Upper lobe of right lung (tissue), 1 donor: ENCODE measurements at places on chromosomes 13 and 19.

GRCh38 chr19:35990771-35991730, 3.9 kb upstream of the SDHAF1 start:
- no peak for DNase-seq

DNA sequence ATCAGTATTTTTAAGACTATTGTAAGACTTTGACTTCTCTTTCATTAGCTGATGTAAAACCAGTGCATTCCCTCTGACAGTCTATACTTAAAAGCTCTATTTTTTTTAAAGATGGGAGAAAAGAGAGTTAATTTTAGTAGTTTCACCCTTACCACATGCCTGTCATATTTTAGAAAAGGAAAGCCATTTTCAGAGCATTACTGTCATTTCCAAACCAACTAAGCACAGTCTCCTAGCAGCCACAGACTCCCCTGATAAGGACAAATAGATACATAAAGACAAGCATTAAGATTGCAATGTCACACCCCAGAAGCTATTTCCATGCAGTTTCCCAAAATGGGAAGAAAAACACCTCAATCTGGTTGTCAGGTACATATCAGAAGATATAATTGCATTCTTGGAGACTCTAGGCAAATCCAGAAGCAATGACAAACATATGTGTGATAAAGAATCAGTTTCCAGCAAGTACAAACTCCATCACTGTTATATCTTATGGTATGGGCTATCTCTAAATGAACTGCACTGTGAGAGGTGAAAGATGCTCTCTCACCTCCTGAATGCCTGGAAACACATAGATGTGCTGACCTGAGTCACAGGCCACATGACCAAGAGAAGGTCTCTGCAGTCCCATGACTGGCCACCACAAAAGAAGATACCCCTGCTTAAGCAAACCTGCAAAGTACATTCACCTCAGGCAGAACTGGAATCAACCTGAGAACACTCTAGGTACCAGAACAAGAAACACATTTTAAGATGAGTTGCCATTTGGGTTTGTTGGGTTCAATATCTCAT, 303.3 kb downstream of the POU4F1 start:
- no peak for DNase-seq

GRCh38 chr13:50711996-50712395, 131.5 kb downstream of the DLEU7 start:
- no peak for DNase-seq

DNA sequence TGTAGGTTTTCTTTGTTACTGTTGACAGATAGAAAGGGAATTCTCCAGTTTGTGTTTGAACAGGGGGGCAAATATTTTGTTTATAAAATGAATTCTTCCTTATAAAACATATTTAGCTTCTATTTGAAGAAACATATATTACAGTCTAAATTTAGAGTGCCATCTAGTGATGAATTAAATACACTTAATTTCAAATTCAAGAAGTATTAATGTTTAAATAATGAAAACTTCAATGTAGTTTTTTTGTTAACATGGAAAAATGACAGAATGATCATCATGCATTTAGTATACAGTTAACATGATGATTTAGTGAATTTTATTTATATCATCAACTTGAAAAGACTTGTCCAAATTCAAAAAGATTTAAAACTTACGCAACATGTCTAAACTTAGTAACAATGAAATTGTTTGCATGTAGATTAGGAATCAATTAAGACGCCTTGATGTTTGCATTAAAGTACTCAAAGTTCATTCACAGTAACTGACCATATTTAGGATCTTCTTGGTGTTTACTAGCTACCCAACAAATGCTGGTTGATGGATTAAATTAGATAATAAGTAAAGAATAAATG, 765.9 kb upstream of the SLITRK1 start:
- no peak for DNase-seq

DNA sequence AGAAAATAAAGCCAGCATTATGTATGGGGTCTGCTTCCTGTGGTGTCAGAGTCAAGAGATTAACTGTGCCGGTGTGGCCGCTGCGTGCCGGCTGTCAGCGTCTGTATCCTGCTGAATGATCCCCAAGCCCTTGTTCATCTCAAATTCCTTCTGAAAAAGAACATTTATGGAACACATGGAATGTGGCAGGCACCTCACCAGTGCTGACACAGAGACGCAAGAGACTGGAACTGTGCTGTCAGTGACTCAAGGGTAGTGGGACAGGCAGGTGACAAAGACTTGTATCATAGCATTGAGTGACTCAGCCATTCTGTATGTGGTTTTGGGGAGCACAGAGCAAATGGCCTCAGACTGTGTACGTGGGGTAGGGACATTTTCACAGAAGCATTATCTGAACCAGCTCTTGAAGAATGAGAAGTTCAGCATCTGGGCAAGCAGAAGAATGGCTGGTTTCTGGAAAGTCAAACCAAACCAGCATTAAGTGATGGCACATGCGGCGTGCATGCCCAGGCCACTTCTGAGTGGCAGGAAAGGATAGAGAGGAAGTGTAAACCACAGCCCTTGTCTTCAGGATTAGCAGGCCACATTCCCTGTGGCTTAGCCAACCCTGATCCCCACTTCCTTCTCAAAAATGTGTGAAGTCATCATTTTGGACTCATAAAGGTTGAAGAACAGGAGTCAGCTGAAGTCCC, 54.0 kb upstream of the IRS2 start:
- DNase-seq: no peak

DNA sequence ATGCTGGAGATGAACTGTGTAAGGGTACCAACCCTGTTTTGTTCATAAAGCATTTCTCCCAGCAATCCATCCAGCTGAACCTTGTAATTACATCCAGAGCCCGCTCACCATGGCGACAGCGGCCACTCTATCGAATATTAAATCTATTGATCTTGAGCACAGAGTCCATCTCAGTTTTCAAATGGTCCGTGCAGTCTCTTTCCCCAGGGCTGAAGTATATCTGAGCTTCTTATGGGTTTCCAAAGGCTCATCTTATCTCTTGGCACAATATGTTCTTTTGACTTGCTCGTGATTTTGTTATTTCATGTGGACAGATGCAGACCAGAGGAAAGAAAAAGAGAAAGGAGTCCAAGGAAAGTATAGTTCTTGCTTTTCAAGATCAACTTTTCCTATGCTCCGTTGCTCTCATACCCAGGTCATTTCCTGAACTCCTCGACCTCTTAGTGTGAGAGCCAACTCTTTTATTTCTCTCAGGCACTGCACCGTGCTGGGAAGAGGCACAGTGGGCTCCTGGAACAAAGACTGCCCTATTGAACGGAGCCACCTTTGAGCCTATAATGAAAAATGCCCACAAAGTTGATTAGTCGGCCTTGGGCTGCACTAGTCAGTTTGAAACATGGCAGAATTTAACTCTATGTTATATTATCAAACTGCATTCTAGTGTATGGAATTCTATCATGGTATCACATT, 66.7 kb downstream of the RFC3 start:
- DNase-seq: no peak

- no peak for DNase-seq
Measured at GRCh38 chr13:80454245-80454644, 113.3 kb upstream of the SPRY2 start.

DNA sequence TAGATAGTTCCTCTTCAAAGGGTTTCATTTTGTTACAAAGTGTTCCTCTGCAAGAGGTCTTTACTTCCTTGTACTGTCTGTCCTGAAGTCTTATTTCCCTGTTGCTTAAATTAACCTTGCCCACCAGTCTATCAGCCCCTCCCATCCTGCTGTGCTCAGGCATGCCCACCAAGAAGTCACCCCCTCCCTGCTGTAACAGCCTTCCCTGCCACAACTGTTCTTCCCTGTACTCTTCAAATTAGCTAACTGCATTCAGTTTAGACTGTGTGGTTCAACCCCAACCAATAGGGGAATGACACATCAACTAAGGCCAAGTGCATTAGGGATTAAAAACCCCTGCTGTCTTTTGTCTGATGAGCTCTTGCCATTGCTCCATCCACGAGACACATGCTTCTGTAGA, 34.4 kb upstream of the ZNF562 start:
- DNase-seq: no peak

DNA sequence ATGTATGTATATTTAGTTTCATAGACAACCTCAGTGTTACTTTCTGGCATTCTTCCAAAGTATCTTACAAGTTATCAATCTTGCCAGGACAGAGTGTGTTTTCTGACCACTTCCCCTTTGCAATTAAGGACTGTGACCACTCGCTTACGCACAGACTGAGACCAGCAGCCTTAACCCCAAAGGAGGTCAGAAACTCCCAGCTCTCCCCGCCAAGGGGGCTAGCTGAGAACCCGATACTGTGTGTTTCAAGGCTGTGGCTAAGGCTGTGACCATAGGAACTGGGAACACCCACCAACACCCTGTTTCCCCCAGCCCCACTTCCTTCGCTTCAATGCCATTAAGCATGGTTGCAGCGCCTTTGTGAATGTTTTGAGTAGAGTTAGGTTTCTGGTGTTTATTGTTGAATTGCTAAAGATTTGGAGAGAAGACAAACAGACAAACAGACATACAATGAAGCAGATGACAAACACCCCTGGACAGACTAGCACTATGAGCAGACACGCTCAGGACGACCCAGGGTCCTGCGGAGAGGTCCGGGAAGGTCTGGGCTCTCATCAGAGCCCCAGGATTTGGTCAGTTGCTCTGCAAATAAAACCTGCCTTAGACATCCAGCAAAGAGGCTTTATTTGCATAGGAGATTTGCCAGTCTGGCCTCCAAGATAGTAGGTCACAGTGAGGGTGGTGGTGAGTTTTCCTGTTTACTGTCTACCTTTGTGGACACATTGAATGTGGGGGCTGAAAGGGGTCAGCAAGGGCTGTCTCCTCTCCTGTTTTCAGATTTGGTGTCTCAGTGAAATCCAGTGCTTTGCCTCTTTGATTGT, 25.0 kb upstream of the TNFSF11 start:
- DNase-seq: no peak

- no peak for DNase-seq
Measured at GRCh38 chr19:11257846-11258380, 4.4 kb downstream of the DOCK6 start.

- no peak for DNase-seq
Measured at GRCh38 chr13:85528491-85529217, 270.6 kb downstream of the SLITRK6 start.

DNA sequence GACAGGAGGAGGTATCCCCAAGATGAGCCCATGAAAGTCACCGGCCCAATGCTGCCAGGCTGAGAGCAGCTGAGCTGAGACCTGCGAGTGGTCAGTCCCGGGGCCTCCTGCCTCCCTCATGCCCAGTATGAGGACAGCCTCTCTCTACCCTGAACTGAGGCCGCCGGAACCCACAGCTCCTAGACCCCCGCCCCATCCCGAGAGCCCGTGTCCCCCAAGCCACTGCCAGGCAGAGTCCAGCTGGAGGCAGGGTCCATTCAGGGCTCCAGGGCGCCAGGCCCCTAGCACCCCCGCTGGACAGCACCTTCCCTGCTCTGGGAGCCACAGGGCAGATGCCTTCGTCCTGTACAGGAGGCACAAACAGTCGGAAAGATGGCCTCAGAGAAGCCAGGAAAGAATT, 38.7 kb downstream of the MLLT1 start:
- DNase-seq: peak; percentile 54

DNA sequence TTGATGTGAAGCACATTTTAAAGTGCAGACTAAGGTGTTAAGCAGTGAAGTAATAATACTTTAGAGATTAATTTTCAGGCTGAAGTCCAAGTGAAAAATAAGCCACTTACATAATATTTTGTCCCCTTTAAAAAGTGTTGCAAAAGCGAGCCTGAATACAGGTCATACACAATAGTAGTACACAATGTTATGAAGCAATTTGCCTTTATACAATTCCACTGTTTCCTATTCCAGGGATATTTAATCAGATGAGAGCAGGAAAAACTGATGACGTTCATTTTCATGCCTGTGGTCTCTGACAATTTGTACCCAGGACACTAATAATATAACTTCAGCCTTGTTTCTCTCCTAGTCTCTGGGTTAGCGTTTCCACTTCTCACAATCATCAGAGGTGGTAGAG, 916.7 kb downstream of the PCDH9 start:
- DNase-seq: no peak

DNA sequence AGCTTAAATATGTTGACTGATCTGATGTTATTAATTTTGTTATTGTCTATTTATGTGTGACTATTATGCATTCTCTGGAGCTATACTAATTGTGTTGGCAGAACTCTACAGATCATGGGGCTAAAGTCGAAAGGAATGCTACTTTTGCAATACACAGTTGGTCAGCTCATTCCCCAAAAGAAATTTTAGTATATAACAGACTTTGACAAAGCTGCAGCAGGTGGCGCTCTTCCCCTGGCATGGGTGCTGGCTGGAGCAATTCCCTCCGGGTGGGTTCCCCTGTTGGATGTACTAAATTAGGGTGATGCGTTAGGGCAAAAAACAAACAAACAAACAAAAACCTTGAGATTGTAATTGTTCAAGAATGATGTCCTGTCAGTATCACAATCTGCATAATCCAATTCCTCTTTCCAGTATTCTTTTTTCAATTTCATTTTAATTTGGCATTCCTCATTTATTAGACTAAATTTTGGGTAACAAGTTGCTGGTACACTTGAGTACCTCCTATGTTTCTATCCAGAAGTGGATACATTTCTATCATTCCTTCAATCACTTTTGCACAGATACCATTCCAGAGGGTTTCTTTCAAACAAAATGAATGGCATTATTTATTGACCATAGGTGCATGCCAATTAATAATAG, 322.8 kb upstream of the EDNRB start:
- DNase-seq: peak; percentile 65

- DNase-seq: no peak
Measured at GRCh38 chr13:63085851-63086250, 1670.2 kb upstream of the PCDH20 start.

- no peak for DNase-seq
Measured at GRCh38 chr13:24921003-24921402, 157.0 kb downstream of the RNF17 start.

- no peak for DNase-seq
Measured at GRCh38 chr19:56134654-56134921, 6.5 kb upstream of the ZNF444 start.

GRCh38 chr13:26707122-26708006, 53.2 kb downstream of the GPR12 start:
- no peak for DNase-seq

- no peak for DNase-seq
Measured at GRCh38 chr13:21395953-21396352, 63.1 kb downstream of the ZDHHC20 start.

- no peak for DNase-seq
Measured at GRCh38 chr13:33188093-33188882, 97.3 kb downstream of the STARD13 start.

DNA sequence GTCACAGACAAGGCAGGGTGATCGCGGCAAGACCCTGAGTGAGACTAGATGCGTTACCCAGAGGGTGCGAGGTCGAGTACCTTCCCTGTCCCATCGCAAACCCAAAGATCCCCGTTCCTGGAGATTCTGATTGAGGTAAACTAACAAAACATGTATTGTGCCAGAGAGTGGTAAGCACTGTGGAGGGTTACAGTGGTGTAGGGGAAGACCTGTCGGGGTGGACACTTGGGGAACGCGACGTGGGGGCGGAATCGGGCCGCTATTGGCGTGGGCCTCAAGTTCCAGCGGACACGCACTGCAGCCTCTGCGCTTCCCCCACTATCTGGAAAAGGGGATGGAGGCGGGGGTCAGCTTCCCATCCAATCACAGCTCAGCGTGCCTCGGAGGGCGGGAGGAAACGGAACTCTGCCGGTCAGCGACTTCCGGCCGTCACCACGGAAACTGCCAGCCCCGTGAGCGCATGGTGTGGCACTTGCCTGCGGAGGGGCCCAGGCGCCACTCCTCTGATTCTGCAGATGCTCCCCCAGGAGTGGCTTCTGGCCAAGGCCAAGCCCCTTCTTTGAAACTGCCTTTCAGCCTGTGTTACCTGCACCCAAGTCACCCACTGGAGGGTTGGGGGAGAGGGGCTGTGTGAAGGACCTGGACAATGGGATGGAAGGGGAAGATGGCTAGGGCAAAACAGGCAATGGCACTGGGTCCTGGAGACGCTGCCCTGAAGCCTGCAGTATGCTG, 1.0 kb upstream of the UBE2M start:
- DNase-seq: peak; percentile 96
